ENCODE measurements at places on chromosomes 12 and 14.

GRCh38 chr12:69881771-69882170 lies 56.7 kb downstream of the MYRFL start:
- no peak for DNase-seq

DNA sequence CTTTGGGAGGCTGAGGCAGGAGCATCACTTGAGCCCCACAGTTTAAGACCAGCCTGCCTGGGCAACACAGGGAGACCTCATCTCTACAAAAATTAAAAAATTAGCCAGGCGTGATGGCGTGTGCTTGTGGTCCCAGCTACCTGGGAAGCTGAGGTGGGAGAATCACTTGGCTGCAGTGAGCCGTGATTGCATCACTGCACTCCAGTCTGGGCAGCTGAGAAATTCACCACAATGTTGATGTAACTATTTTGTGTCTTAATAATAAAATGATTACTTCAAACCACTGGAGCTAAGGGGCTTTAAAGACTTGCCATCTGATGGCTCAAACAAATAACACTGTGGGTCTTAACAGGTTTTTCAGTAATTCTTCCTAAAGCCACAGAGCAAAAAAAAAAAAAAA lies 10.8 kb downstream of the ERH start:
- DNase-seq: no peak

- DNase-seq: no peak
Observed at GRCh38 chr12:91108196-91108755, 3.0 kb downstream of the LUM start.

- DNase-seq: no peak
Observed at GRCh38 chr12:115611477-115611876, 666.0 kb downstream of the MED13L start.

DNA sequence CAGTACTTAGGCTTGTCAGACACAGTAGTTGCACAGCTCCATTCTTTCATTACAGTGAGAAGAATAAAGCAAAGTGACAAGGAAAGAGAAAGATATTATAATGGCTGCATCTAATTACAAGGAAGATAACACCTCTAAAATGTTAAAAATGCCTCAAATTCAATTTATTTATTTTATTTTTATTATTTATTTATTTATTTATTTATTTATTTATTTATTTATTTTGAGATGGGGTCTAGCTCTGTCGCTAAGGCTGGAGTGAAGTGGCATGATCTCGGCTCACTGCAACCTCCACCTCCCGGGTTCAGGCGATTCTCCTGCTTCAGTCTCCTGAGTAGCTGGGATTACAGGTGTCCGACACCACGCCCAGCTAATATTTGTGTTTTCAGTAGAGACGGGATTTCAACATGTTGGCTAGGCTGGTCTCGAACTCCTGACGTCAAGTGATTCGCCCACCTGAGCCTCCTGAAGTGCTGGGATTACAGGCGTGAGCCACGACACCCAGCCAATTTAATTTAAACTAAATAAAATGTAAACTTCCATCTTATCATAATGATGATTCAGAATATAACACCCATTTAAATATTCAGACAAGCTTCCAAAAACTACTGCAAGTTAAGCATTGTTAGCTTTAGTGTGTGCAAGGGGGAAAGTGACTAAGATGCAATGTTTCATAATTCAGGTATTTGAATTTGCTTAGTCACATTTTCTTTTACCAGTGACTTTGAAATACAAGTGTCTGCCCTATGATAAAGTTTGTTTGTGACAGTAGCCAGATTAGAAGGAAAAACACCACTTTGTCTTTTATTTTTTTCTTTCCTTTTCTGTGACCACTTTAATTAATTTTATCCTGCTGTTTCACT lies 2.4 kb upstream of the CFAP54 start:
- no peak for DNase-seq

DNA sequence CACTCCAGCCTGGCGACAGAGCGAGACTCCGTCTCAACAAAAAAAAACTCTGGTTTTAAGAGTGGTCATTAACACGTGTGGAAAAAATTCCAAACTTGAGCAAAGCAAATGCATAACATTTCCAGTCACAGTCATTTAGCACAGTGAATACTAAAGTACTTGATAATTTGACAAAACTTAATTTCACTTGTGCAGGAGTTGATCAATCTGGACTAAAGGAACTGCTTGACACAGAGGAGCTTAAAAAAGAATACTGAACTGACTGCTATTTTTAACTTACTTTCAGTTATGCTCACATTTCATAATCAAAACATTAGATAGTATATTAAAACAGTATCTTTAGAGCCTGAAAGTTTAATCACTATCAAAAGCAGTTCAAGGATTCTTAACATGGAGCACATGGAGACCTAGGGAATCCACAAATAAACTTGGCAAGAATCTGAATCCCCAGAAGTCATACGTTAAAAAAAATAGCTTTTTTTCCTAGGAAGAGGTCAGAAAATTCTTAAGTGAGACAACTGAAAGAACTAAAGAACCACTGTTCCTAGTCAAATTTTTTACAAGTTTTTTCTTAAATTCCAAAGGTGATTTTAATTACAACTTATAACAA lies 7.4 kb downstream of the UBE2N start:
- no peak for DNase-seq
